ENCODE measurements at places on chromosomes 2 and 18.
A peak's percentile ranks its signal among the peaks of the same experiment; 100 is the strongest.

DNA sequence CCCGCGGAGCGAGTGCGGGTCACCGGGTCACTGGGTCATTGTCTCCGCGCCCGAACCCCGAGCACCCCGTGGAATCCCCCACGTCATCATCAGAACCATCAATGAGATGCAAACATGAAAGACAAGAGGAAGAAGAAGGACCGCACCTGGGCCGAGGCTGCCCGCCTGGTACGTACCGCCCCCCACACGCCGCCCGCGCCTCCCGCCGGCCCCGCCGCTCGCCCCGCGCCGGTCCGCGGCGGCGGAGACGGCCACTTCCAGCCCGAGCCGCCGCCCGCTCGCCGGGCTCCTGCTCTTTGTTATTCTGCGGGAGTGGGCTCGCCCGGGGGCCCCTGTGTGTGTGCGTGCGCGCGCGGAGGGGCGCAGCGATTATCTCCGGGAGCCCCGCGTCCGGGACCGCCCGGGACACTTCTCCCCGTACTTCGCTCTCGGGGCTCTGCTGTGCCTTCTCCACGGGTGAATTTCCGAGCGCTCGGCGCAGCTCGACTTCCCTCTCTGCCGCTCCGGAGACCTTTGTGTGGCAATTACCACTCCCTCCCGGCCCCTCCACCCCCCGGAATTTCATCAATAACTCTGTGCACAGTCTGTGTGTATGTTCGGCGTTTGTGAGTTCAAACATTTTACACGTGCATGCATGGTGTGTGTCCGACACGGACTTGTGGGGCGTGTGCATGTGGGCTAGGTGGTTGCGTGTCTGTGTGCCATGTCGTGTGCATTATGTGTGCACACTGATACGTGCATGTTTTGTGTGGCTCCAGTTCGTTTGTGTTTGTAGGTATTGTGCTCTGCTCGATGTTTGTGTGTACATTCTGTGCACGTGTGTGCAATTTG, 714 bp downstream of the ASXL3 start:
- no peak for DNase-seq

- DNase-seq: no peak
Observed at GRCh38 chr18:74225193-74225840, 66.4 kb downstream of the CYB5A start.

DNA sequence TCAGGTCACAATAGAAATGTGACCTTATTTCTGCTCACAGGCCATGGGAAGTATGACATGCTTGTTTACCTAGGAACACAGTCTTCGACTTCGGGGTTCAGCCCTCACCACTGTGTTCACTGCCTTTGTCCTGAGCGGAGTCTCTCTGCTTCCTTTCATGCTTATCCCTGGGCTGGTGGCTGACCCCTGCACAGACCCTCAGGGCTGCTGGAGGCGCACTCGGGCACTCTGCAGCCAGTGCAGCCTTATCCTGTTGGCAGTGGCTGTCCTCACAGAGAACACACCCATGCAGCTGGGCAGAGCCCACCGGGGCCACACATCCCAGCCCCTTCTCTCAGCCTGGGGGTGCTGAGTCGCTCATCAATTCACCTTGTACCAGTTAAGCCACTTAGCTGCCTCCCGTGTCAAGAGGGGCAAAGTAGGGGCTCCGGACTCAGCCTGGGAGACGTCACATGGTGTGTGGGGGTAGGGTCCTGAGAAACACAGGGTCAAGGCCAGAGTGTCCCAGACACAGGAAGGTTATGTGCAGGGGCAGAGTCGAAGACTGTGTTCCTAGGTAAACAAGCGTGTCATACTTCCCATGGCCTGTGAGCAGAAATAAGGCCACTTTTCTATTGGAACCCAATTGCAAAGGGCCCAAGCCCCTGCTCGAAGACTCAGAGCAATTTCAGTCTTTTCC, 107.5 kb downstream of the FAM210A start:
- DNase-seq: peak; percentile 14

DNA sequence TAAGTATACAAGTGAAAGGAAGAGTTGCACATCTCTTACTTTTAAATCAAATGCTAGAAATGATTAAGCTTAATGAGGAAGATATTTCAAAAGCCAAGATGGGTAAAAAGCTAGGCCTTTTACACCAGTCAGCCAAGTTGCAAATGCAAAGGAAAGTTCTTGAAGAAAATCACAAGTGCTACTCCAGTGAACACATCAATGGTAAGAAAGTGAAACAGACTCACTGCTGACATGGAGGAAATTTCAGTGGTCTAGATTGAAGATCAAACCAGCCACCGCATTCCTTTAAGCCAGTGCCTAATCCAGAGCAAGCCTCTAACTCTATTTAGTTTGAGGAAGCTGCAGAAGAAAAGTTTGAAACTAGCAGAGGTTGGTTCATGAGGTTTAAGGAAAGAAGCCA, 79.1 kb downstream of the RBBP8 start:
- no peak for DNase-seq

GRCh38 chr2:235026649-235027557, 75.1 kb downstream of the SH3BP4 start:
- no peak for DNase-seq

- DNase-seq: no peak
Observed at GRCh38 chr18:59669872-59670657, 27.2 kb downstream of the CCBE1 start.

- DNase-seq: no peak
Observed at GRCh38 chr18:74775239-74775638, 177.6 kb downstream of the ZNF407 start.

DNA sequence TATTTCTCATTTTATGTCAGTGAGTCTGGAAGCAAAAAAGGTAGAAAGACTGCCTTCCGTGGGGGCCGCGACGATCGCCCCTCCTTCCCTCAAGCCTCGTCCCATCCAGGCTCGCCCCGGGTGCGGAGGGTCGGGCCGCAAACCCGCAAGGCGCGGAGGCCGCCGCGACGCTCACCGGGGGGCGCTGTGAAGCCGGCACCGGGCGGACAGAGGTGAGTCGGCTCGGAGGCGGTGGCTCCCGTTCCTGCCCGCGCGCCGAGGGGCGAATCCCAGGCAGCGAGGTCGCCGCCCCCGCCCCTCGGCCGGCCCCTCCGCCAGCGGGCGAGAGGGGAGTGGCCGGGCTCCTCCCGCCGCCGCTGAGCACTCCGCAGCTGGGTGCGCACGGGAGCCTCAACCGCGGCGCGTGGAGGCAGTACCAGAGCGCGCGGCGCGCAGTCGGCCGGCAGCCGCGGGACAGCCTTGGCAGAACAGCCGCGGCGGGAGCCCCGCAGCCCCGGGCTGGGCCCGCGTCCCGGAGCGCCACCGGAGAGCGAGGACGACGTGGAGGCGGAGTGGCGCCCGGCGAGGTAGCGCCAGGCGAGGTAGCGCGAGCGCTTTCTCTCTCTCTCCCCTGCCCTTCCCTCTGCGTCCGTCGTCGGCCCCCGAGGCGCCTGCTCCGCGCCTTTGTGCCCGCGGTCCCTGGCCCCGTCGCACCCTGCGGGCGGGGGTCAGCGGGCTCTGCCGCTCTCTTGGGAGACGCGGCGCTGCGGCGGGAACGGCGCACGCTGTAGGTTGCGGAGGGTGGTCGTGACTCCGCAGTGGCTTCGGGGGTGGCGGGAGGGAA, at the start of gene MYO1B:
Gene MYO1B (plus strand): TSS at position 359 of the 823 bp plus-strand sequence. CDS start 31,492 bp downstream, outside the sequence.
- peak; percentile 42 for DNase-seq

GRCh38 chr2:190179754-190180312, 117.3 kb upstream of the MSTN start:
- DNase-seq: no peak

GRCh38 chr2:20397811-20398447, 47.3 kb upstream of the PUM2 start:
- DNase-seq: no peak

GRCh38 chr2:219531639-219532377, 11.8 kb downstream of the CHPF start:
- no peak for DNase-seq

GRCh38 chr18:46588971-46589660, 67.9 kb downstream of the LOXHD1 start:
- DNase-seq: no peak

- DNase-seq: no peak
Observed at GRCh38 chr2:134773759-134774742, 55.3 kb upstream of the TMEM163 start.

- DNase-seq: no peak
Observed at GRCh38 chr2:165408186-165408585, 61.3 kb upstream of the CSRNP3 start.

DNA sequence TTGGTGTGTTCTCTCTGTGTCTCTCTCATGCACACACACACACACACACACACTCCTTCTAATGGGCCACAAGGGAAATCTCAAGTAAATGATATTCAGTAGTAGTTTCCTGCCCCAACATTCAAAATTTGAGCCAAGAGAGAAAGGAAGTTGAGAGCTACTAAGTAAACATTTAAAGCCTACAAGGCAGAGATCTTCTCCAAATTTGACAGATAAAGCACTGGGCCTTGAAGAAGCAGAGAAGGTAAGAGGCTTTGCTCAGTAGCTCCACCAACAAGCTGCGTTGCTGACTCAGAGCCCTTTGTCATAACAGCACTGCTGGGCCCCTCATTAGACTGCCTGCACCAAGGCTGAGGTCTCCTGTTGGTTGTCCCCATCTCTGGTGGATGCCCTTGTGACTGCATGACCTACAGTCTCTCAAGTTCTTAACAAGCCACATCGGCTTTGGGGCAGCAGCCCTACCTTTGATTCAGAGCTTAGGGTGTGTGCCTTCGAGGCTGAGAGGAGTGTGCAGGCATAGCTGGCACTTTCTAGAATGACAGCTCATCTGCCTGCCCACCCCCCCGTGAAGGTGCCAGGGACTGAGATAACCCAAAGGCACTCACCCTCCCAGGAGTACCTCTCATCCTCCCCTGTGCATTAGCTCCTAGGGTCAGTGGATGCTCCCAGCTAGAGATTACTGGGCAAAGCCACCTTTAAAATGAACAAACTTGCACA, 32.3 kb upstream of the NEB start:
- no peak for DNase-seq

- DNase-seq: no peak
Observed at GRCh38 chr2:60719331-60719730, 36.7 kb upstream of the PAPOLG start.

DNA sequence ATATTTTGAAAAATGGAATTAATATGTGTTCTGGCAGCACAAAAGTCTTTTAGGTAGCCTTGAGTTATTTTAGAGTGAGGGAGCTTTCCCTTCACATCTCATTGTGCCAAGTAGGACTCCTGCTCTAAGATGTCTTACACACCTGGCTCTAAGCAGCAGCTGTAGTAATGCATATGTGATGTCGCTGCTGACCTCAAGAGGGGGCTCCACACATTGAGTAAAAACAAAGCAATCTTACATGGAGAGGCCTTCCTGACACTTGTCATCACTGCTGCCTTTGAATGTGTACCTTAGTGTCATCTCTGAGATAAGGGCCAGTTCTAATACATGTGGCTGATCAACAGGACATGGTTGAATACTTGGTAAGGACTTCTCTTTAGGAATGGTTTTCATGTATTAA, 75.8 kb downstream of the ACTR3 start:
- no peak for DNase-seq

DNA sequence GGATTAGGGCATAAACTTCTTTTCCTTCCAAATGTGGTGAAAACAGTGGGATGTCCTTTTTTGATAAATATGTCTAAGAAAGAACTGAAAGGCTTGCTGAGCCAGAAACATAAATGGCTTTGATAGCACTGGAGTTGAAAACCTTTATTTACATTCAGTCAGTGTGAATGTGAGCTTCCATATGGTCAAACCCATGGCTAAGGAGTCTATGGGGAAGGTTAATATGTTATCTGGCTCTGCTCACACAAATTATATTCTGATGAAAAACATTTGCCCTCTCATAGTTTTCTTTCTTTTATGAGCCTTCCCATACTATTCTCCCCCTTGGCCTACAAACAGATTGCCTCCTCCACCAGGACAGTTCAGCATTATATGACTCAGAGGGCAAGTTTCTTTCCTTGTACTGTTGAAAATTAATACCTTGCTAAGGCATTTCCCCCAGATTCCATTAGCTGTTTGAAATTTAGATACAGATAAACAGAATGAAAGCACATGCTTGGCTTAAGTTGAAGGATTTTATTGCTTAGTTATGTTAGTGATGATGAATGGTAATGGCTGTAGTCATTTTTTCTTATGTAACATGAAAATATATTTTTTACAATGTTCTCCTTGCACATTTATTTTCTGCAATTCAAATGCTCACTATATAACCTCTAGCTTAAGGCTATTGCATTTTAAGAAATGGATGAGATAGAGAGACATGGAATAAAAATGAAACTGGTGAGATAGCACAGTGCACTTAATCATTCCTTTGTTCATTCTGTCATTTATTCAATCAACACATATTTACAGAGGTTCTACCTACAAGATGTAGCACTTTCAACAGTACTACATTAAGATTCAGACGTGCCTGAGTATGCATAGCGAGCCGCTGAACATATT, 544.1 kb downstream of the LRRTM4 start:
- DNase-seq: no peak

- DNase-seq: no peak
Observed at GRCh38 chr2:156405586-156405985, 30.6 kb upstream of the GPD2 start.

GRCh38 chr2:21580391-21580790, 456.6 kb downstream of the TDRD15 start:
- no peak for DNase-seq

- DNase-seq: no peak
Observed at GRCh38 chr2:26898480-26899078, 50.6 kb downstream of the DPYSL5 start.

DNA sequence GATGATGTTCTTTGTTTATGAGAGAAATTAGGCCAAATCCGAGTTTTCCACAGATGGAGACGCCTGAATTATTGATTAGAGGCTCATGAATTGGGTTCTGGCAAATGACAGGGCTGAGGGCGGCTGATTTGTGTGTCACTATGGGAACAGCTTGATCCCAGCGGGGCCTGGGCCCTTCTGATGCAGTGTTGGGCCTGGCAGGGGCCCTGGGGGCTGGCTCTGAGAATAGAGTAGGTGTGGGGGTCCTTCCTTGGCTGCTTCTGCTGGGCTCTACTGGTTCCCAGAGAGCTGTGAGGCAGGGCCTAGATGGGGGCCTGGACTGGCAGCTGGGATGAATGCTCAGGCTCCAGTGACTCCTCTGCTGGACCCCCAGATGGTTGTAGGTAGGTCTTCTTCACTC, 164.8 kb downstream of the CELF4 start:
- DNase-seq: no peak

DNA sequence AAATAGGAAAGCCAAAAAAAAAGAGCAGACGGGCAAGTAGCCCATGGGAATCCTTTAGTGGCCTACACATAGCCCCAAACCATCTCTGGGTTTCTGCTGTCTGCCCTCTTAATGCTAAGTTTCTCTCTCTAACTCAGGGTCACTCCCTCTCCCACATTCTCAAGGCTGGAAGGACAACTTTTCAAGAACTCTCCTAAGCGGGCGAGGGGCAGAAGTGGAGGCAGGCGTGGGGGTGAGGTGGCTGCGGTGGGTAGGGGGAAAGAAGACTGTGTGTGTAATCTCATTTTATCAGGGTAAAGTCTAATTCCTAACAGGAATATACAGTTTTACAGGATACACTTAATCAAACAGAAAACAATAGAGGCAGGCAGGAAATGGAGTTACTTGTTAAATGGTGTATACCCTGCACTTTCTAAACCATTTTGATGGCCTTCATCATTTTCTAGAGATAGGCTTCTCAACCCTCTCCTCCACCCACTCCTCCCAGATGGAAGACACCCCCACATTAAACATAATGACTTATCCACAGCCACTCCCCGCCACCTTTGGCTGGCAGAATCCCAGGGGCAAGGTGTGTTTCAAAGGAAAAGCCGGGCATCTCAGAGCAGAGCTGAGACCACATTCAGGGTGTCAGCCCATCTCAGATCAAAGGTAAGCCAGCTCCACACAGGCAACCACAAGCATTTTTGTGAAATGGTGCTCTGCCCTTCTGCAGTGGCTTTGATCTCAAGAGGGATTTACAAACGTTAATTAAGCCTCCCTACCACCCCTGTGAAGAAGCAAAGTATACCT, 6.8 kb downstream of the SMAD7 start:
- DNase-seq: no peak

GRCh38 chr2:148875387-148876051, 492 bp downstream of the KIF5C start:
- DNase-seq: no peak

All from activated CD4-positive, CD25-positive, alpha-beta regulatory T cell treated with anti-CD3 and anti-CD28 coated beads, Interleukin-2, amount 50 U/mL, for 72 hours (primary cell).